ENCODE measurements at places on chromosomes 16 and 17.
A peak's percentile ranks its signal among the peaks of the same experiment; 100 is the strongest.

GRCh38 chr16:57544124-57544653 is 1.7 kb downstream of the ADGRG5 start:
- DNase-seq = no peak

DNA sequence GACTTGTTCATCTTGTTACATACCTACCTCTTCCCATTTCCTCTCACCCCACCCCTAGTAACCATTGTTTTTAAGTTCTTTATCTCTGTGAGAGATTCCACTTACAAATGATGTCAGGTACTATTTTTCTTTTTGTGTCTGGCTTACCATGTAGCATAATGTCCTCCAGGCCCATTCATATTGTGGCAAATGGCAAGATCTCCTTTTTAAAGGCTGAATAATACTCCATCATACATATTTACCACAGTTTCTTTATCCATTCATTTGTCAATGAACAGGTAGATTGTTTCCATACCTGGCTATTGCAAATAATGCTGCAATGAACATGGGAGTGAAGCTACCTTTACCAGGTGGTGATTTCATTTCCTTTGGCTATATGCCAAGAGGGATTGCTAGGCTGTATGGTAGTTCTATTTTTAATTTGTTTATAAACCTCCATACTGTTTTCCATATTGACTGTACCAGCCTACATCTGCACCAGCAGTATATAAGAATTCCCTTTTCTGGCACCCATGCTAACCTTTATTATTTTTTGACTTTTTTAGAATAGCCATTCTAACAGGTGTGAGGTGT is 53.9 kb downstream of the NSRP1 start:
- no peak for DNase-seq

GRCh38 chr16:50531359-50531758 is 16.8 kb upstream of the NKD1 start:
- DNase-seq = no peak

DNA sequence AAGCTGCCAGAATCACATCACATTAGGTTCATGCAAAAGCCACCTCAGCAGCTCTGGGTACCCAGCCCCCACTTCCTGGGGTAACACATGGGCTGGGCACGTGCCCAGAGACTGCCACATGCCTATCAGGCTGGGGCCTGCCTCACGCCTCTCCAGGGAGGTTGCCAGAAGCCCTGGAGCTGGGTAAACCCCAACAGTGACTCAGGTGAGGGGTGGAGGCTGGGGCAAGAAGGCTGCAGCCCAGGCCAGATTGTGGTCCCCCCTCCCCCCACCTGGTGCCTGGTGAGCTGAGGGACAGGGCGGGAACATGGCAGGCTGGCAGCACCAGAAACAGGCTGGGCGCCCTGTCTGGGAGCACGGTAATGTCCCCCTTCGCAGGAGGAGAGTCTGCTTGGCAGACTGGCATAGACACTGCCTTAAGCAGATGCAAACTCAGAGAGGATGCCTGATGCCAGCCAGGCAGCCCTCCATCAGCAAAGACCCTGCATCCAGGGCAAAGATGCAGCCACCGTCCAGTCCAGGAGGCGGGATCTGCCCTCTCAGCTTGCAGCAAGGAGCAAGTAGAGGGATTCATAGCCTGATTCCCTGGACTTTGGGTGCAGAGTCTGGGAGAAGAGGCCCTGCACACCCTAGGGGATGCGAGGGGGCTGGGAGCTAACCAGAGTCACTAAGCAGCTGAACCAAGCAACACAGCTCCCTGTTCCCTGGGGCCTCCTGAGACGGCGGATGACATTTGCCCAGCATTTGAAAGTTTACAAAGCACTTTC is 28.8 kb downstream of the NGFR start:
- no peak for DNase-seq

GRCh38 chr16:12878973-12879372 is 22.4 kb upstream of the SHISA9 start:
- DNase-seq = no peak

GRCh38 chr16:70302745-70303144 is 3.8 kb downstream of the DDX19B start:
- no peak for DNase-seq

- DNase-seq = no peak
Measured at GRCh38 chr16:14500791-14501190, 129.3 kb downstream of the PARN start.

DNA sequence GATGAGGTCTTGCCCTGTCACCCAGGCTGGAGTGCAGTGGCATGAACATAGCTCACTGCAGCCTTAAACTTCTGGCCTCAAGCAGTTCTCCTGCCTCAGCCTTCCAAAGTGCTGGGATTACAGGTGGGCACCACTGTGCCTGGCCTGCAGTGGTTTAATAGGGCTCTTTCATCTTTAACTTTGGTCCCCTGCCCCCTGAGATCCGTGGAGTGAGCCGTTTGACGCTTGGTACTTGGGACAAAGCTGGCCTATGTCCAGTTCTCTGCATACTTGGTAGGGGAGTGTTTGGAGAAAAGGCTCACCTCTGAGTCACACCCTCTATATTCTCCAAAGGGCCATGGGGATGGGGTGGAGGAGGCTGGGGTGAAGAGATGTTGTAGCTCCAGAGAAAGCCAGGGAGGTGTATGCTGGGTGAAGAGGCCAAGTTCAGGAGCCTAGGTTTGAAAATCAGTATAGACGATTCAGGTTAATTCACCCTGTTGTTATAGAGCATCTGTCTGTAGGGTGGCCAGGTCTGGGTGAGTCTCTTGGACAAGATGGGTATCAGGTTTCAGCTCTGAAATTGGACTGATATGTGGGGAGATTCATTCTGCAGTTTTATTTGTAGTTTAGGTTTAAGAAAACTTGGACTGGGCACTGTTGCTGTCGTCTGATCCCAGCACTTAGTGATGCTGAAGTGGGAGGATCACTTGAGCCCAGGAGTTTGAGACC is 17.6 kb downstream of the ABCC1 start:
- peak; percentile 92 for DNase-seq

DNA sequence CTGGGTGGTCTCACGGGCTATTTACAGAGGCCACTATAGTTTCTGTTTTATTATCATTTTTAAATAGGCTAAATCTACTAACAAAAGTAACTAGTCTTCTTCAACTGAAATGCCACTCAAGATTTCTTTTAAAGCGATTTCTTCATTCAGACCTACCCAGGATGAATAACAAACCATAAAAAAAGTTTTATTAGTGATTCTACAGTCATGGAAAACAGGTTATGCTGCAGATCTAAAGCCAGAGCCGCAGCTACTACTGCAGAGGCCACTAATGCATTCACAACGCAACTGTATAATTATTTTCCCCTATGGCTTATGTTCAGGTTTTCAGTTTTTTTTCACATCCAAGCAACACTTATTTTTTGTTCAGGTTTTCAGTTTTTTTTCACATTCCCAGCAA is 136.2 kb upstream of the AXIN2 start:
- no peak for DNase-seq

- DNase-seq = no peak
Measured at GRCh38 chr17:45106582-45106981, 25.7 kb downstream of the PLCD3 start.

DNA sequence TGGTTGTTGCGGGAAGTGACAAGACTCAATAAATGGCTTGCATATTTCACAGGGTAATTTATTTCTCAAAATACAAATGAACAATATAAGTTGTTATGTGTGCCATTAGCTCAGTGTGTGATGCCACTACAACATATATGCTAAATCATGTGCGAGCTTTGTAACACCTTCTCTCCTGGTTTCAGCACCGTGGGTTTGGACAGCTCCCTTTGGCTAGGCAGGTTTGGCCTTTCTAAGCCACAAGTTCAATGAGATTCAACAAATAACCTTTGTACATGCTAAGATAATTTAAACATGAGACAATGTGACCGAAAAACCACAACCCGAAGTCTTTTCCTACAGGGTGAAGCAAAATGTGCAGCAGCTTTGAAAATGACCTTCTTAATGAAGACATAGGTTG is 563.9 kb downstream of the TMEM114 start:
- no peak for DNase-seq

DNA sequence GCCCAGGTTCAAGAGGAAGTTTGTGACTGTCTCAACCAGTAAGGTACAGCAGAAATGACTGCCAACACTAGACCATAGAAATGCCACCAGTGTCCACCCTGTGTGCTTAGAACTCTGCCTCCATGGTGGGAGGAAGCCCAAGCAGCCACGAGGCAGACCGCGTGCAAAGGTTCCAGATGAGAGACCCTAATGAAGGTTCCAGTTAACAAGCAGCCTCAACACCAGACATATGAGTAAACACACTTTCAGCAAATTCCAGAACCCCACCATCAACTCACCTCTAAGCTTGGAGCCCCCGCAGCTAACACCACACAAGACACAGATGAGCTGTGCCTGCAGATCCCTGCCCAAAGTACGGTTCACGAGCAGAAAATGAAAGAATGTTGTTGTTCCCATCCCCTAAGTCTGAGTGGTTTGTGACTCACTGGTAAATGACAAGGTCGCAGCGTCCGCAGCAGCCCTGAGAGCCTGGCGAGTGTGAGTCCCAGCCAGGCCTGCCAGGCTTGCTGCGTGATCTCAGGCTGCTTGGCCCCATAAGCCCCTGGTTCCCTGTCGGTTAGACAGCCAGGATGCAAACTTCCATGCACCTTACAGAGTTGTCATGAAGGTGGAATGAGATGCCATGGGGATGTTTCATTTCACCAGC is 193.7 kb downstream of the C16orf95 start:
- no peak for DNase-seq

- DNase-seq = no peak
Measured at GRCh38 chr17:48549281-48549630, 4.3 kb upstream of the HOXB2 start.

DNA sequence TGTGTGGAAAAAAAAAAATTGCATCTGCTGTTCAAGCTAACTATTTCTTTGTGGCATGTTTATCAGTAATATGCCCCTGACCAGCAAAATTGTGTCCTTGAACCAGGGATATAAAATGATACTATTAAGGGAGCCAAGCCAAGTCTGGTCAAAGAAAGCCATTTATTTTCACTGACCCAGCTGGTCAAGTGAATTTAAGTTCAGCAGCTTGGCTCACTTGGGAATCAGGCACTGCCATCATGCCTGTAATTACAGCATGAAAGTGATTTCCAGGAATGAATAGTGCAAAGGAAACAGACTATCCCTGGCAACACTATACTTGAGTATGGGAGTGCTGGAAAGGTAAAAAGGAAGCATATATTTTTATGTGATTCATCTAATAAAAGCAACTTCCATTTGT is 934.6 kb upstream of the CDH8 start:
- no peak for DNase-seq

DNA sequence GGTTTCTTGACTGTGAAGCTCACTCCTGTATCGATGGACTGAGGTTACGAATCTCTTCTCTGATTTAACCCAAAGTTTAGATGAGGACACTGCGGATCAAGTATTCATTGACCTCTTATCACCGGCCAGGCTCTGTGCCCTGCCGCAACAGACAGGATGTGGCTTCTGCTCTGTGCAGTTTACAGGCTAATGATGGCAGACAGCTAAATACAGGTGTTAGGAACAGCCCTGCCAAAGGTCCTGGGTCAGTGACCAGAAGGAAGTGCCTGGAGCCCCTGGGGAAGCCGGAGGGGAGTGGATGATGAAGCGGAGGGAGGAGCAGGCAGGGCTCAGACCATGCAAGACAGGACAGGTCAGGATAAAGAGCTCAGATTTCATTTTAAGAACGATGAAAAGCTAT is 44.4 kb downstream of the HAPSTR1 start:
- no peak for DNase-seq

GRCh38 chr17:1367351-1367745 is 32.7 kb downstream of the YWHAE start:
- DNase-seq = no peak

- peak; percentile 57 for DNase-seq
Measured at GRCh38 chr17:45428050-45428617, 4.5 kb downstream of the ARHGAP27 start.

- no peak for DNase-seq
Measured at GRCh38 chr17:3511852-3512504, 36.2 kb downstream of the ASPA start.

GRCh38 chr16:80947708-80948625 is 58.7 kb downstream of the CMC2 start:
- DNase-seq = no peak

DNA sequence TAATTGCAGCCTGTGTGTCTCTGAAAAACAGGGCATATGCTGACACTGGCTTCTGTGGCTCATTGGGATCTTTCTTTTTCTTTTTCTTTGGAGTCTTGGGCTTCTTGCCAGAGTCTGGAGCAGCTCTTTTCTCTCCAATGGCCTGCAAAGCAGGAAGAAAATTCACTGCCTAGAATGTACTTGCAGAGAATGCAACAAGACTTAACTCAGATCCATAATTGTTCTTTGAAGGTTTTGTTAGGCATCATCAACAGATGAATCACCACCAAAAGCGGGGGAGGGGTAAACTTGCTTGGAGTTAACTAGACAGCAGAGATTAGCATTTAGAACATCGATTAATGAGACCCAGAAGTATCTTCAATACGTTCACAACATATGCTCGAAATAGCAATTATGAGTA is 100.9 kb downstream of the TOX3 start:
- no peak for DNase-seq

DNA sequence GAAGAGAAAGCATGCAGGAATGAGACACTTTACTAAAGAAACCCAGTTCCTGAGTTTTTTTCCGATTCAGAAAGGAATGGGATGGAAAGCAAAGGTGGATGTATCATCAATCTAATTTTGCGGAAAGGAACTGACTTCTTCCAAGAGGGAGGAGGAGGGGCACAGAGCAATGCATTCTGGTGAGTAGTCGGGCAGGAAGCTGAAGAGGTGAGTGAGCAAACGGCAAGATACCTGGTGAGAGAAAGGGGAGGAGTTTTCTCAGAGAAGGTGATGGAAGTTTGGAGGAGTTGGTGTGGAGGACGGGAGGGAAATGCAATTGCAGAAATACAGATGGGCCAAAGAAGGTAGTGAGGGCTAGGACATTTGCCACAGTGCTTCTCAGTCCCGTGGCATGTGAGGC is 713.2 kb downstream of the KCNJ2 start:
- DNase-seq = no peak

DNA sequence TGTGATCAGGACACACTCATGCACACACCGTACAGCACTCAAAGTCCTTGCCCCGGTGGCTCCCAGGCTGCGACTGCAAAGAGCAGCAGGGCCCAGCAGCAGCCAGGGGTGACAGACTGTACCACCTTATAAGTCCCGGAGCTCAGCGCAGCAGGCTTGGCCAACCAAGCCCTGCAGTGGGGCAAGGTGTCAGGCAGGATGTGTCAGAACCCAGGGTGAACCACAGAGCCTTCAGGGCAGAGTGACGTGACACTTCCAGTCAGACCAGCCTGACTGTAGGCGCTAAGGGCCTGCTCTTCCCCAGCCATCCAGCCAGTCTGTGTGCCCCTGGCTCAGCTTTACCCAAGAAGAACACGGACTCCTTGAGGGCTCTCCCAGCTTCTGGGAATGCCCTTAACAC is 204.1 kb downstream of the COPRS start:
- no peak for DNase-seq

Measured in HCT116 (cell line).